IPS DF 6.9 (cell line): ENCODE measurements at places on chromosomes 3 and 15.

DNA sequence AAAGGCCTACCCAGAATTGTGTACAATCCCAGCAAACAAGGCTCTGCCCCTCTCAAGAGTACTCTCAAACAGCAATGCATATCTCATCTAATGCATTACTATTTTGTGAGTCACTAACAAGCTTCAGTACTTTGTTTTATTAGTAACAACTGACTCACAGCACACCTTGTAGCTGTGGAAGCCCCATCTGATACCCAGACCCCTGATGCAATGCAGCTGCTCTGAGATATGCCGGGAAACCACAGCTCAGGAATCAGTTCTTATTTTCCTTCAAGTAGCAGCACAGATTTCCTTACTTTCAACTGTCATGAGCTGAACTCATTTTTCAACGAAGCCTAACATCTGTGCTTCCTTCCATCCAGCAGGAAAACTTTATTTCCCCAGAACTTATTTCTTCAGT lies 37.8 kb downstream of the CCNL1 start:
- DNase-seq, result no peak

DNA sequence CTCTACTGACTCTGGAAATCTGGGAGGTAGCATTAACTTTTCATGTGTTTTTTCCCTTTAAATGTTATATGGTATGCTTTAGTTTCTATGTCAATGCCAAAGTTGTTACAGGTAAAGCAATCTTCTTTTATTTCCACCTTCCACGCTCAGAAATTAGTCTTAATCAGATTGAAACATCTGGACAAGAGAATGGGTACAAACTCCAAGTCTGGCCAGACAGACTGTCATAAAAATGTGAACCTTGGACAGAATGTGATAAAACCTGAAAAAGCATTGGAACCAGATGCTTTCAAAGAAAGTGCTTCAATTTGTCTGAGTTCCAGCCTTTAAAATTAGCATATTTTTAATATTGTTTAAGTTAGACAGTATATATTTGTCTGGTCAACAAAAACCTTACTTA lies 110.7 kb upstream of the P2RY1 start:
- DNase-seq, result no peak

GRCh38 chr3:31203960-31204795 lies 309.7 kb upstream of the GADL1 start:
- no peak for DNase-seq

DNA sequence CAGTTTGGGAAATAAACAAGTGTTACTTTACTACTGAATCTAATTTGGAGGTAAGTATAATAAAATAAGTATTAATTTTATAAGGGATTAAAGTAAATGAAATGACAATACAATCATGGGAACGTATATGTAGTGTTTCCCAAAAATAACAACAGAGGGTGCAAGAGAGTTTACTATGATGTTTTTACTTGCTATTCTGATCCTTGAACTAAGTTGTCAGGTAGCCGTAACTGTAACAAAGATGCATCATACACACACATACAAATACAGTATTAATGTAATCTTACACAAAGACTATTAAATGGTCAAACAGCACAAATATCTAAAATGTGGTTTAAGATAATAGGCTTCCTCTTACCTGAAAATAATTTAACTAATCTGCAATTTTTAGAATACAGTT lies 311.4 kb downstream of the TBC1D5 start:
- peak; percentile 7 for DNase-seq

DNA sequence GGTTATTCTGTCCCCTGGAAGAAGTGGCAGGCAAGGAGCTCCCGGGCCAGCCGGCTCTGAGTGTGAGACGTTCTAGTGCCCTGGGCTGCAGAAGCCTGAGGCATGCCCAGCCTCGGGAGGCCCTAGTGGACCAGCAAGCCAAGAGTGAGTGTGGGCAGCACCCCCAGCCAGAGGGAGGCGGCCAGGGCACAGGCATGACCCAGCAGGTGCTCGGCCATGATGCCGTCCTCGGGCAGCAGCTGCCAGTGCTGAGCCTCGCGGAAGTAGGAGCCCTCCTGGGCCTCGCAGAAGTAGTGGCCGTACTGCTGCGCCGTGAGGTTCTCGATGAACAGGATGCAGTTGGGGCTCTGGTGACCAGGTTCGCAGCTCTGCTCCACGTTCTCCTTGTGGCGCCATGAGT lies 23.3 kb downstream of the SEMA7A start:
- no peak for DNase-seq

- peak; percentile 11 for DNase-seq
Measured at GRCh38 chr3:67819447-67819846, 165.0 kb upstream of the SUCLG2 start.

DNA sequence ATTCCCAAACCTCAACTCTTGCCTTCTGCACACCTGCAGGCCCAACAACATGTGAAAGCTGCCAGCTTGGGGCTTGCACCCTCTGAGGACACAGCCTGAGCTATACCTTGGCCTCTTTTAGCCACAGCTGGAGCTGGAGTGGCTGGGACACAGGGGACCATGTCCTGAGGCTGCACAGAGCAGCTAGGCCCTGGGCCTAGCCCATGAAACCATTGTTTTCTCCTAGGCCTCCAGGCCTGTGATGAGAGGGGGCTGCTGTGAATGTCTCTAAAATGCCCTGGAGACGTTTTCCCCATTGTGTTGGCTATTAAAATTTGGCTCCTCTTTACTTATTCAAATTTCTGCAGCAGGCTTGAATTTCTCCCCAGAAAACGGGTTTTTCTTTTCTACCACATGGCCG lies 7.2 kb downstream of the ZKSCAN7 start:
- DNase-seq, result no peak

GRCh38 chr3:129892857-129893580 lies 492 bp downstream of the TMCC1 start:
- no peak for DNase-seq

DNA sequence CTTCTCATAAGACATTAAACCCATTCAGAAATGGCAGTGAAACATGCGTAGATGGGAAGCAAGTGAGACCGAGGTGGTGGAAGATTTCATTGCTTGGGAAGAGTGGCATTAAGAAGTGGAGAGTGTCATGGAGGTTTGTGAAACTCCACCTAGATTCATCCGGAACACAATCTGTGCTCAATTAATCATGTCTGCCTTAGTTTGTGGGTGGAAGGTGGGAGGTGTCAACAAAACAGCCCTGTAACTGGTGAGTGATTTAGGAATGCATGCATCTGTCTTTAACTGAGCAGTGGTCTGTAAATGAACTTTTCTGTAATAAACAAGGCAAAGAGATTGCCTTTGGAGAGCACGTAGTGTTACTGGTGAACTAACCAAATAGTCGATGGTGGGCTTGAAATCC lies 113.7 kb downstream of the WNT5A start:
- DNase-seq, result no peak

DNA sequence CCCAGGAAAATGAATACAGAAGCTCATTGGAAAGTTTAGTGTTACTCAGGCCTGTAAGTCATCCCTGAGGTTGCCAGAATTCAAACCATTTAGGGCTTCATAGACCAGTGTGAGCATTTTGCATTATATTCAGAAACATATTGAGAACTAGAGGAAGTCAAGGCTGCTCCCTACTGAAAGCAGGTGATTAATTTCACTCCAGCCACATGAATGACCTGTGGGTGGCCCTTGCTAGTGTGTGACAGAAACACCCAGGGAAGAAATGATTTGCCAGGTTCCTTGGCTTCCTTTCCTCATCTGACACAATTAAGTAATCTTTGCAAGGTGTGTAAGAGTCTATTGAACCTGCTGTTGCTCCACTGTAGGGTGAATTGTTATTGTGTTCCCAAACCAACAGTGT lies 61.8 kb downstream of the GAP43 start:
- no peak for DNase-seq

DNA sequence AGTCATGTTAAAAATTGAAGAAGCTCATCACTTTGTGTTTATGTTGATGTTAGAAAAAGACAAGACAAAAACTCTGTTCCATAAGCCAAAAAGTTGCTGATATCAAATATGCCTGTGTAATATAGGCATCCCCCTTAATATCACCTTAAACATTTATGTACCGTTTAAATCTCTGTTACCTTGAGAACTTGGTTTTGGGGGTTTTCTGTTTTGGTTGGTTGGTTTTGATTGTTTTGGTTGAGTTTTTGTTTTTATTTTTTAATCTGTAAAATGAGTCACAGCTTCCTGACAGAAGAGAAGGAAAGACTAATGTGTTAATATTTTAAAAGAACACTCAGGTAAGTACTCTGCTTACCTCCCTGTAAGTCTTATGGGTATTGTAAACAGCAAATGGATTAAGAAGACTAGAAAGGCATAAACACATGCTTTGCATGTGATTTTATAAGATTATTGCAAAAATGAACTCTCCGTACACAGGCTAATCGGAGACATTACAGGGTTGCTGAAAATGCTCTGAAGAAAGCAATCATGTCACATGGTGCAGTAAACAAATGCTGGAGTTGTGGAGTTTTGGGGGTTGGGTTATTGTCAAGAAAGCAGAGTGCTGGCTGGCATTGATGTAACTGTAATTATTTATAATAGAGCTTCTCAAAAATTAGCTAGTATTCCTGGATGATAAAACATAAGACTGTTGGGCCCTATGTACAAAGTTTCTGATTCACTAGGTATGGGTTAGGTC lies 69.5 kb upstream of the MBNL1 start:
- DNase-seq, result no peak
